ENCODE measurements at places on chromosomes 16 and 17. TPM values are rescaled to one million over a fixed set of nuclear protein-coding genes. Genes with fewer than 3 reads are reported as not detected.

- no peak for DNase-seq
These were observed 265.1 kb downstream of the PRKCA start for GRCh38 chr17:66567234-66568170.

GRCh38 chr17:78777881-78778280 lies 4.2 kb downstream of the CYTH1 start:
- DNase-seq, result no peak

DNA sequence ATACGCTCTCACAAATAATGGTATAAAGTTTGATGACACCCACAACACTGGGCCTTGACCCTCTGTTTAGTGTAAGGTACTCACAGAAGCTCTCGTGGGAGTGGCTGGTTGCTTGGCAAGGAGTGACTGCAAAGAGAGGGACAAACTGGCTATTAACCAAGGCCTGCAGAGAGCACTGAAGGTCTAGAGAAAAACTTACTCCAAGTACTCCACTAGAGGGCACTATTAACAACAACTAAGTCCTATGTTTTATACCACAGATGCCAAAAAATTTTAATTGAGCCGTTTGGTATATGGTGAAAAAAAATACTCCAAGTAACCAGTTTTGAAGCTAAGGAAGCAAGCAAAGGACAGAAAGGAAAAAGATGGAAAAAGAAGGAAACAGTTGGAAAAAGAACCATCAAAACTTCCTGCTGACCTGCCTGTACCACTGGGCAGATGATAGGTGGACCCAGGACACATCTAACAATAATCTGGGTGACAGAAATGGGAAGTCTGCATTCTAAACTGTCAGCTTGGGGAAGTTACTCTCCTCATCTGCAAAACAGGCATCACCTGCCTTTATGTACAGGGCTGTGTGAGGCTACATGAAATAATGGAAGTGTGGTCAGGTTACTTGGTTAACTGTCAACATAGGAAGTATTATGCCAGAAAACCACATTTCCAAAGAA lies 23.2 kb downstream of the DYNC1LI2 start:
- no peak for DNase-seq

- DNase-seq, result no peak
These were observed 332.0 kb upstream of the MAF start for GRCh38 chr16:79932572-79932971.

- DNase-seq, result no peak
These were observed 90.6 kb downstream of the USP22 start for GRCh38 chr17:20952183-20952582.

GRCh38 chr16:75100603-75100990 lies 16.0 kb downstream of the LDHD start:
- DNase-seq, result no peak

DNA sequence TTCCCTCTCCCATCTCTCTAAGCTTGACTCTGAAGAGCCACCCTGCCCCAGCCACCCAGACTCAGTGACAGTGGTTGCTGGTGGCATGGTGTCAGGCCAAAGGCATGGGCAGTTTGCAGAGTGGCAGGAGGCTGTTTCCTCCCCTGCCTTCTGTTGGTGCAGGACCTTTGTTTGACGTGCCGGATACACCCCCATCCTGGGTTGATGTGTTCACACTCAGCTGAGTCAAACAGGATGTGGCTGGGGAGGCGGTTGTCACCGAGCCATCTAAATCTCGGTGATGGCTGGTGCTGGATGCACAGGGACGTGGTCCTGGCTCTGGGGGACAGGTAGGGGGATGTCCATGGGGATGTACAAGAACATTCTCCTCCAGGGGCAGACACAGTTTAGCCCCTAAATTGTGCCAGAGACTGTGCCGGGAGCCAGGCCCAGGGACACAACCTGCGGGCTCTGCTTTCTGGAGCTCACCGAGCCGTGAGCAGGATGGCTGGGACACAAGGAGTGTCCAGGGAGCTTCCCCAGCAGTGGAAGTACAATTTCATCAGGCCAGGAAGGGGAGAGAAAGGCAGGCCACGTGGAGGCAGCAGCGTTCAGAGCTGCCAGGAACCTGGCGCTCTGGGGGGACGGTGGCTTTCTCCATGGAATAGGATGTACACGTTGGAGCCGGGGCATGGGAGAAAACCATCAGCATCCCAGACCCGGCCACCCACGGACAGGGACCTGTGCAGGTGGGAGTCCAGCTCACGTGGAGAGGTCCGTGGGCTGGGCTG lies 264.2 kb downstream of the SEC14L1 start:
- DNase-seq, result no peak

DNA sequence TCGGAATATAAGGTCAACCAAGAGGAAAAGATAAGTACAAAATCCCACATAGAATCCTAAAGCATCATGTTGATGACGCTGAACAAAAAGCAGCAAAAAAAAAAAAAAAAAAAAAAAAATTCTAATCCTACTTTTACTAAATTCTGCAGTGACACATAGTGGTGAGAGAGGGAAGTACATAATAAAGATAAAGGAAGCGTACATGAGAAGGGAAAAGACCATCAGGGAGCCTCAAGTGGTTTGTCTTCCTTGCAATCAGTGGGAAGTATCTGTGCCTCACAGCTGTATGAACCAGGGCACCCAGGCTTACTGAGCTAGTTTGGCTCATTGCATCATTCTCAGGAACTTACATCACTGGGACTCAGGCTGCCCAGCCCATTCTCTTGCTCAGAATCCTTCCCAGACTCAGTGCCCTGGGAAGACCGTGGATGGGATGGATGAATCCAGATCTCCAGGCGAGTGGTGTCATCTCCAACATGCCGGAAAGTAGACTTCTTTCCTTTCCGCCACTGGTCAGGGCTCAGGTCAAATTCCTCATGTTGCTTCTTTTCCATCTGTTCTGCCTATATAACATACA lies 21.2 kb downstream of the SMG6 start:
- peak; percentile 57 for DNase-seq

GRCh38 chr16:3576211-3576610 lies 992 bp downstream of the NLRC3 start:
- DNase-seq, result no peak

DNA sequence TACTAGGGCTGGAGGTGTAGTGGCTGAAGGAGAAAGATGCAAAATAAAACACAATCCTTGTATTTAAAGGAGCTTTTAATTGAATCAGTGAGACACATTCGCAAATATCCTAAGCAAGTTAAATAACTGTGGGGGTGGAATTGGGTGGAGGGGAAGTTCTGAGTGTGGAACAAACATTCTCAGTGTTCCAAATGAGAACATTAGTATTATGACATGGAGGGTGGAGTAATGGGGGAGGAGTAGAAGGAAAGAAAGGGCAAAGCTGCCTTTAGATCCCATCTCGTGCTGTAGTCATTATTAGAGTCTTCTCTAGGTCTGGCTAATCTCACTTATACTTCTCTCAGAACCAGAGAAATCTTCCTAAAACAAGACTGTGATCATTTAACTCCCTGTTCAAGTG lies 169.7 kb downstream of the ANKFN1 start:
- no peak for DNase-seq

DNA sequence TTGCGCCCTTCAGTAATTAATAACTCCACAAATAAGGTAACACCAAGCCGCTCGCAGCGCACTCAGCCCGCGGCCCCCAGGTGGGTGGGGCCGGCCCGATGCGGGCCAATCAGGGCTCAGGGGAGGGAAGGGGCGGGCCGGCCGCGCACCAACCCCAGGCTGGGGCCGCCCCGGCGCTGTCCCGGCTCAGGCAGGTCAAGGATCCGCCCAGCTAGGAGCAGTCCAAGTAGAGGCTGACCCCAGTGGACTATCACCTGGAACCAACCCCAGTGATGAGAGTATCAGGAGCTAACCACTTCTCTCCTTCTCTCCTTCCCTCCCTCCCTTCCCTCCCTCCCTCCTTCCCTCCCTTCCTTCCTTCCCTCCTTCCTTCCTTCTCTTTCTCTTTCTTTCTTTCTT lies 110.8 kb downstream of the C16orf78 start:
- DNase-seq, result no peak

DNA sequence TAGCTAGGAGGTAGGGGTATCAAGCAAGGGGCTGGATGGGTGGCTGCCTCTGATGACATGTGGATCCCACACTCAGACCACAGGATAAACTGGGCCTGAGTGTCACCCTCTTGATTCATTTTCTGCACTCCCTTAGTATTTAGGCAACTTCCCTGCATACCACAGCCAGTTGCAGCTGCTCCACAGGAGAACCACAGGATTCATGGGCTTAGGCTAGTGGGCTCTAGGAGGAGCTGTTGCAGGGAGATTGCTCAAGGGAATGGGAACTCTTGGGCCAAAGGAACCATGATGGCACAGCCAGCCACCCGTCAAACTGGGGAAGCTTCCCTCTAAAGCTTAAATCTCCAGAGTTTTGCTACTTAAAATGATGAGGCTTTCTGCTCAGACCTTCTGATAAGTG lies 269.7 kb upstream of the ASIC2 start:
- DNase-seq, result no peak

DNA sequence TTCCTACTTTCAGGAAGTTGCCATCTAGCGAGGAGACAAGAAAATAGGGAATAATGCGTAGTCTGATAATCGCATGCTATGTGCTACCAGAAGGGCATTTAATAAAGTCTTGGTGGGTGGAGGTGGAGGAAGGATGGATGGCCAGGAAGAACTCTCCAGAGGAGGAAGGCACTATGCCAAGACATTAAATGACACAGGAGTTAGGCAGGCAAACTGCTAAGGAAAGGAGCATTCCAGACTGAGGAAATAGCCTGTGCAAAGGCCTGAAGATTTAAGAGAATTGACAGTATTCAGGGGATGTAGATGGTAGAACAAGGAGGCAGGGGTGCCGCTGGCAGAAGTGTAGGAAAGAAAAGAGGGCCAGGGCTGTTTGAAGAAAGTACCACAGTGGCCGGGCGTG lies 19.3 kb upstream of the ARHGAP44 start:
- DNase-seq, result no peak

- no peak for DNase-seq
These were observed 35.7 kb upstream of the GNA13 start for GRCh38 chr17:65092262-65092661.

DNA sequence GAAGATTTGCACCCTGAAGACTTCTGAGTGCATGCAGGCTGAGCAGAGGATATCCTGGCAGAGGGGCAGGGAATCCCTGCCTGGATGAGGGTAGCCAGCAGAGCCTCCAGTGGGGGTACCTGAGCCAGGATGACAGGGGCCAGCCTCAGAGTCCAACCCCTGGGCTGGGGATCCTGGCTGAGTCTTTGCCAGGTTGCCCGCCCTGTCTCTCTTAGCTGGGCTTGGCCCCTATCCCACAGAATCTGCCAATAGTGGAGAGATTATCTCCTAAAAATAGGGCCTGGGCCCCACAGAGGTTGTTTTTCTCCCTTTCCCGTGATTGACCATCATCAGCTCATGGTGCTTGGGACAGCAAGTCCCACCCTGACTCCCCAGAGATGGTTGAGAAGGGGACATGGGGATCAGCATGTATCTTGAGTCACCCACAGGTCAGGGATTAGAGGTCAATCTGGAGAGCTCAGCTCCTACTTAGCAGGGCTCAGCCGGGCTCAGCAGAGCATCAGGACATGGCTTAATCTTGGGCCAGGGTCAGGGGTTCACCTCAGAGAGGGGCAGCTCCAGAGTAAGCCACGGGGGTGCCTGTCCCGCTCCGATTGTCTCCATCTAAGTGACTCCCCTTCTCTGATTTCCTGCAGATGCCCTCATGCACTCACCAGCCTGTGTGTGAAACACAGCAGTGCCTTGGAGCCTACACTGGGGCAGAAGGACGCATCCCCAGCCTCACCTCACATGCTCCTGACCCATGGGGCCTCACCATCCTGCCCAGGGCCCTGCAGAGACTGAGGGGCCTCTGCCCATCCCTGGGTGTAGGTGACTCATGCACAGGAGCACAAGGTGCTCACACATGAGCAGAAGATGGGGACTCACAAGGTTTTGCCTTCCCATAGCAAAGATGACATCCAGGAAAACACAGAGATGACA lies 11.5 kb downstream of the CDH16 start:
- no peak for DNase-seq

- DNase-seq, result no peak
These were observed 30.3 kb downstream of the TSC2 start for GRCh38 chr16:2078096-2078495.

- no peak for DNase-seq
These were observed 1.9 kb downstream of the CLEC16A start for GRCh38 chr16:10946308-10946707.

GRCh38 chr17:7136266-7136877 lies 21.8 kb upstream of the ASGR2 start:
- DNase-seq, result peak; percentile 62

DNA sequence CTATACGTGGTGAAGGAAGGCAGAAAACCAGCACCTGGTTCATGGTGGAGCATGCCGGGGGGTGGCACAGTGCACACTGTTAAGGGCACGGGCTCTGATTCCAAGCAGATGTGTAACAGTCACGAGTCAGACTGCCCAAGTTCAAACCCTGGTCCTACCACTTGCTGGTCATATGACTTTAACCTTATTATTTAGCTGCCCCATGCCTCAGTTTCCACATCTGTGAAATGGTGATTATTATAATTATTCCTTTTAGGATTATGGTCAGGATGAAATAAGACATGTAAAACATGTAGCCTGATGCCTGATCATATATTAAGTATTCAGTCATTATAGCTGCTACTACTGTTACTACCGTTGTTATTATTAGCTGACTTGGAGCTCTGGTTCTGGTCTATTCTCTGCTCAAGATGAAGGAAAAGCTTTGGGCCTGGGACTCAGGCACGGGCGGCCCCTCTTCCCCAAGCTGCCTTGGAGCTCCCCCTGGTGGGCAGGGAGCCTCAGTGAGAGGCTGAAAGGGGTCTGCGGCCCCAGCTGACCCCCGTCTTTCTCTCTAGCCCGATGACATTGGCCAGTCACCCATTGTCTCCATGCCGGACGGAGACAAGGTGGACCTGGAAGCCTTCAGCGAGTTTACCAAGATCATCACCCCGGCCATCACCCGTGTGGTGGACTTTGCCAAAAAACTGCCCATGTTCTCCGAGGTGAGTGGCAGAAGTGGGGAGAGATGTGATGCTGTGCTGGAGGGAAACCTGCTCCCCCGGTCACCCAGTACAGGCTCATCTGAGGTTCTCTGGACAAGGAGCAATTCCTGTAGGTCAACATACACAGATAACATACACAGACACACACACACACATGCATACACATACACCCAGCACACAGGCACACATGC lies 14.0 kb downstream of the NR1D1 start:
- DNase-seq, result no peak

DNA sequence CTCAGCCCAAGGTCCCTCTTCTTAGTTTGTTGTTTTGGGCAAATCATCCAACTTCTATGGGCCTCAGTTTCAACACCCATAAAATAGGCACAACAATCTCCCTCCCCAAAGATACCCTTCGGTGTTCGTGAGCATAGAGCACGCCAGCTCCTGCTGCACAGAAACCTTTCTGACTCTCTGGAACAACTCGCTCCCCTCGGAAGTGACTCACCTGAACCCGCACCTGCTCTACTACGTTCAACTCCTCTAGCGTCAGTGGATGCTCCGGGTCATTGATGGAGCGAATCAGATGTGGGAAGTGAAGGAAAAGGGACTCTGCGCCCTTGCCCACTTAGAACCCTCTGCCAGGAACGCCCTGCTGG lies 445 bp downstream of the CIAO2B start:
- DNase-seq, result no peak

The DNASE1L2 gene
- polyA plus RNA-seq, result 1.8 TPM

The HNF1B gene
- 100 TPM for polyA plus RNA-seq

The TPPP3 gene
- 79.1 TPM for polyA plus RNA-seq

The MYO19 gene
- polyA plus RNA-seq, result 68.2 TPM

The CCL16 gene
- 0.57 TPM for polyA plus RNA-seq

The FAM20A gene
- polyA plus RNA-seq, result 11.9 TPM

The KLHL11 gene
- polyA plus RNA-seq, result 9.4 TPM

The WNT9B gene
- 14.0 TPM for polyA plus RNA-seq

The PRSS21 gene
- polyA plus RNA-seq, result not detected

The HOXB7 gene
- 52.4 TPM for polyA plus RNA-seq

The DNAH17 gene
- 4.3 TPM for polyA plus RNA-seq

The GSDMA gene
- 0.49 TPM for polyA plus RNA-seq

The STUB1 gene
- polyA plus RNA-seq, result 111 TPM

The ABI3 gene
- polyA plus RNA-seq, result 6.1 TPM

The TNFRSF17 gene
- polyA plus RNA-seq, result 0.36 TPM

The CACNG1 gene
- not detected for polyA plus RNA-seq

Data from left renal cortex interstitium (tissue), 4 donors.